Hematopoietic multipotent progenitor cell treated with erythropoietin and hydrocortisone succinate and interleukin-3 and kit ligand, for 6 days (in vitro differentiated cells): ENCODE measurements at places on chromosomes 2 and 18.

- DNase-seq, result no peak
These were observed 120.7 kb upstream of the RNU4ATAC start for GRCh38 chr2:121409966-121410365.

DNA sequence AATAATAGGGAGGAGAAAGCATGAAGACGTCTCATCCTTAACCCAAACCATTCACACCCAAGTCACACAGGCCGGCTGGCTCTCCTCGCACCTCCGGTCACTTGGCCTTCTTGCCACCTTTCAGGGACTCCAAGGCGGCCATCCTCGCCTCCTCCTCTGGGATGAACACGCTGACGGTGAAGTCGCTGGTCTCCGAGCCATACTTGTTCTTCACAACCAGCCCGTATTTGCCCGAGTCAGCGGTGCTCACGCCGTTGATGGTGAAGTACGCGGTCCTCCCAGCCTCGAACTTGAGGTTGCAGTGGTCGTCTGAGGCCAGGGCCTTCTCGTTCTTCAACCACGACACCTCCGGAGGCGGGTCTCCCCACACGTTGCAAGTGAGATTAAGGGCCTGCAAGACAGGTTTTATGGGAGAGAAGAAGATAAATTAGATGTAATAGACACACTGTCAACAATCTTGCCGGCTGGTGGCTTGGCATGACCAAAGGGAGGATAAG, 54.3 kb upstream of the LPIN2 start:
- no peak for DNase-seq

DNA sequence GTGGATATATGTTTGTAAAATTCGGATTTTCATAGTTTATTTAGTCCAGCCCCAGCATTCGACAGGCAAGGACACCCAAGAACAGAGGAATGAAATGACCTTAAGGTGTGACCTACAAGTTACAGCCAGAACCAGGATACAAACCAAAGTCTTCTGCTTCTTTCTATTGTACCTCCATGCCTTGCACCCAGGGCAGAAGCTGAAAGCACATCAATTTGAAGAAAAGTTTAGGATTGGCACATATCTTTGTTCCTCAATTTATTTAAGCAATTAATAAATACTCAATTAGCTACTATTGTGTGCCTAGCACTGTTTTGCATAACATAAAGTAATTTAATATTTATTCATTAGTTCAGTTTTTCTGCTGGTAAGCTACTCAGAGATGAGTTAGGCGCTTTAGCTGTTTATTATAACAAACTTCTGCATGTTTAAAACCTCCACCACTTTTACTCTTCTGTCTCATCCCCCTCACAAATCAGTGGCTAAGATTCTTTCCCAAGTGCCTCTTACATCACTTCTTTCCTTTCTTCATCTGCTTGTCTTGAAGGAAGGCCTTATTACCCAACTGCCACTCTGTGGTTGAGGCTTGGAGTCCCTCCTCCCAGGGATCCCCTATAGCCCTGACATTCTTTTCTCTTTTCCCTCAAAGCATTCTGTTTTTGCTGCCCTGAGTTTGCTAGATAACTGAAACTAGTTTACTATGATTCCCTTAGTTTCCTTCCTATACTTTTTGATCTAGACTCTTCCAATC, 37.1 kb upstream of the DARS1 start:
- peak; percentile 77 for DNase-seq

GRCh38 chr2:240402566-240403272, 32.7 kb upstream of the GPC1 start:
- DNase-seq, result no peak

DNA sequence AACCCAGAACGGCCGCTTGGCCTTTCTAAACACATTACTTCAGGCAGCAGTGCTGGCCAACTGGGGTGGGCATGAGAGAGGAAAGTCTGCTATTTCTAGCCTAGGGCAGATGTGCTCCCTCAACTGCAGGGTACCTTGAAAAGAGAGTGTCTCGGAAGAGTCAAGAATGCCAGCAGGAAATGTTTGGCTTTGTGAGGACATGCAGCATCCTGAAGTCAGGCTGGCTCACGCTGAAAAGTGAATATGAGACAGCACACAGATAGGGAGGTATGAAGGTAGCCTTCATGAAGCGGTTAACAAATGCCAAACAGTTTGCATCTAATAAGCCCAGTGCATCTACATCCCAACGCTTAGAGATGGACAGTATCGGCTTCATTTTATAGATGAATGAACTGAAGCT, 65.0 kb upstream of the NCKAP5 start:
- no peak for DNase-seq

GRCh38 chr2:120441351-120441700, 95.4 kb downstream of the INHBB start:
- DNase-seq, result no peak

GRCh38 chr18:34803877-34804400, 93.8 kb downstream of the DTNA start:
- DNase-seq, result no peak

DNA sequence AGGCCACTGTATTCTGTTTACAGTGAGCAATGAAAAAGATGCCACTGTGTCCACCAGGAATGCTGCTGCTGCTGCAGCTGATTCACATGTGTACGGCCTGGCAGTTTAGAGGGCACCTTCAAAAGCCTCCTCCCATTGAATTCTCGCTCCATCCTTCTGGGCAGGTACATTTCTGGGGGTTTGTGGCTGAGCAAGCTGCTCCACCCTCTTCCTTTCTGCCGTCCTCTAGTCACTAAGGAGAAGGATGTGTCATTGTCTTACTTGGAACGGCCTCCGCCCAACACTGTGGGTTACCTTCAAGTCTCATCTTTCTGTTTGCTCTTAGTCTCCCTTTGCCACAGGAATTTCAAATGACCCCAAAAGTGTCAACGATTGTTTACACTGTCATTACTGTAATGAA, 182.0 kb downstream of the ZBTB7C start:
- DNase-seq, result peak; percentile 5

DNA sequence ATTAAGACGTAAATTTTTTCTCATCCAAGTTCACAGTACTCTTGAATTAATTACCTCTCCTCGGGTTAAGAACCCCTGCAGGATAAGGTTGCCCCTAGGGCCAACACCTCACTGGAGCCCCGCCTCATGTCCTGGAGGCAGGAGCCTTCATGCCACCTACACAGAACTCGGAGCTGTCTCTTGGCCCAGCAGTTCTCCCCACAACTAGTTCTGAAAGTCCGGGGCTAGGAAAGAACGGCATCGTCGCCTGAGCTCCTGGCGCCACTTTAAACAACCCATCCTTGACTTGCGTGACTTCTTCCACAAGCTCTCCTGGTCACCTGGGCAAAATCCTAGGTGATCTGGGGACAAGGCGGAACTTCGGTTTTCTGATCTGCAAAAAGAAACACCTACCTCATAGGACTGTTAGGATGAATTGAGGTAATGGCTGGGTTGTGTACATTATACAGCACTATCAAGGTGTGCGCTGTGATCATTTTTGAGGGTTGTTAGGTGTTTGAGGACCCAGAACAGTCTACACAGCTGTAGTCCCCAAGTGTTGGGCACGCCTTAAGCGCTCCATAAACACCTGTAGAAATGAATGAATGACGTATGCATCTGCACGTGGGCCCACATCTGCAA, 641 bp upstream of the ITGA6 start:
- DNase-seq, result no peak

DNA sequence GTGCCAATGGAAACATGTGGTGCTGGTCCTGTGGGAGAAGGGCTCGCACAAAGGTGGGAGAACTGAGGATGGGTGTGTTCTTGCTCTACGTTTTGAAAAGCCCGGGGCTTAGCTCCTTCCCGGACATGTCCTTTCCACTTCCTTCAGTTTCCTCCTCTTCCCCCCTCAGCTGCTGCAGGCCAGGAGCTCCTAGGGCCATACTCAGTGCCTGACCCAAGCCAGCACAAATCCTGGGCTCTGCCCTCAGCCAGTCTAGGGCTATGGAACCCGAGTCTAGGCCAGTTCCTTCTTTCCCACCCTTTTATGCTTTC, 1.4 kb upstream of the SIX2 start:
- no peak for DNase-seq

- DNase-seq, result no peak
These were observed 520.1 kb upstream of the RAB6C start for GRCh38 chr2:129459200-129459876.

DNA sequence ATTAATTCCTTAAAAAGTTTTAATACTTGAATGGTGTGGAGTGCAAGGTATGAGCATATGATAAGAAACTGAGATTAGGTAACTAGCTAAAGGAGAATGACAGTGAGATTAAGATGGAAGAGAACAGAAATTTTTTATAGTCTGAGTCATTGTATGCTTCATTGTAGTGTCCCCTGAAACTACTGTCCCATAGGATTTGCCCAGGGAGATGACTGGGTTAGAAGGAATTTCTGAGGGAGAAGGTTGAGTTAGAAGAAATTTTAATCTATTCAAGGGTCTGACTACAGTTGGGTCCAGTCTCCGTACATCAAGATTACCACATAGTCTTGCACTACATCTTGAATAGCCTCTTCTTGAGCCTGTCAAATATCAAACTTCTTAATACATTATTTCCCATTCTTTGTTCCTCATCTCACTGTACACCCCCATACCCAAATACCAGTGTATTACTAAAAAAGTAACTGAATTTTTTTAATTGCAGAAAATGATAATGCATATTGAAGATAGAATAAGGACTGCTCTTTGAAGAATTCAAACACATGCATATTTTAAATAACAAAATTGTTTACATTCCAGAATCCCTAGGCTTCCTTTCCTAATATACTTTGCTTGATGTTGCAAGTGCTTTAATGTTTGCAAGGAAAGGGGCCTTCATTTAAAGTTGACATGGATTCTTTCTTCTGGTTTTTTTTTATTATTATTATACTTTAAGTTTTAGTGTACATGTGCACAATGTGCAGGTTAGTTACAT, 314.3 kb upstream of the COL3A1 start:
- DNase-seq, result no peak

DNA sequence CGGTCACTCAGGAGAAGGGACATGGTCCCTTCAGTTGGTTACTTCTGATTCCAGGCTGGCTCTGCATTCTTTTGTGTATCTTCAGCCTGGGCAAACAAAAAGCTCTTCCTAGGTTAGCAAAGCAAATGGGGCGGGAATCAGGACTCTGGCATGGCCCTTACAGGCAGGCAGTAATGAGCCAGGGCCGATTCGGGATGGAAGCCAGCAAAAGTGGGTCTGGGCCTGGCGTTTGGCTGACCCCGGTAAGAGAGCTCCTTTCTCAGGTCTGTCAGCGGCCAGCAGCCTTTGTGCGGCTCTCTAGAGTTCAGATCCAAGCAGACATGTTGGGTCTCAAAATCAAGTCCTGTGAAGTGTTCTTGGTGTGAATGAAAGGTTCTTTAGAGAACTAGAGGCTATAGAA, 81.5 kb upstream of the EML6 start:
- no peak for DNase-seq
